ENCODE measurements at places on chromosomes 7 and 10.

DNA sequence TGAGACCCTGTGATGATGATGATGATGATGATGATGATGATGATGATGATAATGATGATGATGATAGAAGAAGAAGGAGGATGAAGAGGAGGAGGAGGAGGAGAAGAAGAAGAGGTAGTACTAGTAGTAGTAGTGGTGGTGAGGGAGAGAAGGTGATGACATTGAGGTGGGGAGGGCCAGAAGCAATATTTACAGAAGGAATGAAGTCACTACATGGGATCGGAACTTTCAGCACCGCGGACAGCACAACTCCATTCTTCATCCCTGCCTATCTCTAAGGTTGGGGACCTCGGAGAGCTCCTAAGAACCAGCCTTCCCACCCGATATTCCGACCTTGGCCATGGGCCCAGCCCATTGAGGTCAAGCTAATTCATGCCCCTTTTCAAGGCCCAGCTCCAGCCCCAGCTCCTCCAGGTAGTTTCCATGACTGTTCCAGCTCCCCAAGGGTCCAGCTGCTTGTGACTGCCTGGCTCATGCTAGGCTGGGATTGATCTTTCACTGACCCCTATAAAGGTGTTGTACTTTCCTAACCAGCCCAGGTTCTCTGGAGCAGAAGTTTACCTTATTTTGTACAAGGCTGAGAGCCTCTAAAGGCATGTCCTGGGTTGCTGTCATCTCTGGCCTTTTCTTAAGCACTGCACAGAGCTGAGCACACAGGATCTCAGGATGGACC, 10.3 kb downstream of the CRHR2 start:
- peak; percentile 74 for DNase-seq

DNA sequence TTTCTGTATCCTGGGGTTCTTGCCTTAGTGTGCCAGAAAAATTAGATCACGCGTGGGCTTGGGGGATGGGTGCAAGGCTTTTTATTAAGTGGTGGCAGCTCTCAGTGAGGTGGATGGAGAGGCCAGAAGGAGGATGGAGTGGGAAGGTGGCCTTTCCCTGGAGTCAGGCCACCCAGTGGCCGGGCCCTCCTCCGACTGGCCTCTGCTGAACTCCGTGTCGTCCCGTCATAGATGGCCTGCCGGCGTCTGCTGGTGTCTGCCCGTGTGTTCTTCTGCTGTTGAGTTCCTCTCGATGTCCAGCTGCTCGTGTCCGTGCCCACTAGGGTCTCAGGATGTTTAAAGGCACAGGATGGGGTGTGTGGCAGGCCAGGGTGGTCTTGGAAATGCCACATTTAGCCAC, 4.0 kb upstream of the ZNF746 start:
- DNase-seq, result no peak

- DNase-seq, result no peak
These were observed 18.1 kb downstream of the CEP55 start for GRCh38 chr10:93514521-93514920.

- DNase-seq, result no peak
These were observed 35.1 kb upstream of the COBL start for GRCh38 chr7:51351661-51352060.

- peak; percentile 79 for DNase-seq
These were observed 32.5 kb upstream of the EPC1 start for GRCh38 chr10:32379318-32379949.

DNA sequence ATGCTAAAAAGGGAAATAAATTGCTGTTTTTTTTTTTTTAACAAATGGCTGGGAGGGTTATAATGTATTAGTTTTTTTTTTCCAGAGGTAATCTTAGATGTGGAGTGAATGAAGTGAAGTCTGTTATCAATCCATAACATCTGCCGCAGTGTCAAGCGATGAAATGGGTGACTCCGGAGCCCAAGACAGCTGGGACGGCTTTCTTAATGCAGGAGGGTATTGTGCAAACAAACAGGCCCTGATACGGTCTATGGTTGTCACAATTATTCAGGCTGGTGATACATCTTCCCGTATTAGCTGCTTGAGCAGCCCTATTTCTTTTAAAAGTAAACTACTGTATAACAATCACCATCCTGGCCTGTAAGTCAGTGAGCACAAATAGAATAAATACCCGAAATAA, 1231.2 kb downstream of the GATA3 start:
- DNase-seq, result no peak

- DNase-seq, result no peak
These were observed 269.7 kb upstream of the HABP2 start for GRCh38 chr10:113283189-113283588.

DNA sequence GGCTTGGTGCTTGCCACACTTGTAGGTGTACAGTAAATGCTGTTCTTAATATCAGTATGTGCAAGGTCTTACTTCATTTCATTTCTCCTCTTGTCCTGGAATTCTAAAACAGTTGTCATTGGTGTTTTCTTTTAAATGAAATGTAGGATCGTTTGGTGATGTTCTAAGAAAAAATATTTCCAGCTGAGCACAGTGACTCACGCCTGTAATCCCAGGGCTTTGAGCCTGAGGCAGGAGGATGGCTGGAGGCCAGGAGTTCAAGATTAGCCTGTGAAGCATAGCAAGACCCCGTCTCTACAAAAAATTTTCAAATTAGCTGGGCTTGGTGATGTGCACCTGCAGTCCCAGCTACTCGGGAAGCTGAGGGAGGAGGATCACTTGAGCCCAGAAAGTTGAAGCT, 32.6 kb upstream of the ELN start:
- peak; percentile 80 for DNase-seq

GRCh38 chr7:33932832-33933468, 27.6 kb downstream of the BMPER start:
- DNase-seq, result peak; percentile 89

DNA sequence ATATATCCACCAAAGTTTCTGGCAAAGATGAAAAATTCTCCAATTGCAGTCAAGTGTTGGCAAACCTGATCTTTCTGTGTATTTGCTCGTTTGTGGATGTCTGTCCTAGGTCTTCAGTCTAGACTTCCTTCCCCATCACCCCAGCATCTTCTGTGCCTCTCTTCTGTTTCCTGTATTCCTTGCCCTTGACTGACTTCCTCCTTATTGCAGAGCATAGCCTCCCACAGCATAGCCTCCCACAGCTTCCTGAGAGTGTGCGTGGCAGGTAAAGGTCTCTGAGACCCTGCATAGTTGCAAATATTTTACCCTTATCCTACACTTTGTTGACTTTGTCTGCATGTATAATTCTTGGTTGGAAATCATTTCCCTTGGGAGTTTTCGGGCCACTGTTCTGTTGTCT, 18.4 kb downstream of the SLC18A2 start:
- no peak for DNase-seq

- DNase-seq, result no peak
These were observed 301.5 kb downstream of the PRKG1 start for GRCh38 chr10:51375790-51376189.

- DNase-seq, result no peak
These were observed 19.9 kb downstream of the CCL24 start for GRCh38 chr7:75793676-75794075.

- DNase-seq, result no peak
These were observed 54.2 kb downstream of the DIP2C start for GRCh38 chr10:635088-635861.

DNA sequence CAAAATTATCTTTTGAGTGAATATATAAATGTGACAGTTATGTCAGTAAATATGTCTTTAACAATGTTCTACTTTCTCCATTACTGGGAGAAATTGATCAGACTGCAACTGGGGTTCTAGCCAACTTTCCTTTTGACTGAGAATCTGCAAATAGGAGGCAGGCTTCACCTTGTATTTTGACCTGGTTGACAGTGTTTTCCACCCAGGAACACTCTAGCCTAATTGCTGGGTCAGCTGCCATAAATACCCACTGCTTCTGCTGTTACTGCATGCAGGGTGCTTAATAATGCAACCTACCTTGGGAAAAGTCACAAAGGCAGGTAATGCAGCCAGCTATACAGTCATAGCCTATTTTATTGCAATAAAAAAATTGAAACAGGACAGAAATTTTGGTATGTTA, 319.0 kb downstream of the DGKB start:
- no peak for DNase-seq

DNA sequence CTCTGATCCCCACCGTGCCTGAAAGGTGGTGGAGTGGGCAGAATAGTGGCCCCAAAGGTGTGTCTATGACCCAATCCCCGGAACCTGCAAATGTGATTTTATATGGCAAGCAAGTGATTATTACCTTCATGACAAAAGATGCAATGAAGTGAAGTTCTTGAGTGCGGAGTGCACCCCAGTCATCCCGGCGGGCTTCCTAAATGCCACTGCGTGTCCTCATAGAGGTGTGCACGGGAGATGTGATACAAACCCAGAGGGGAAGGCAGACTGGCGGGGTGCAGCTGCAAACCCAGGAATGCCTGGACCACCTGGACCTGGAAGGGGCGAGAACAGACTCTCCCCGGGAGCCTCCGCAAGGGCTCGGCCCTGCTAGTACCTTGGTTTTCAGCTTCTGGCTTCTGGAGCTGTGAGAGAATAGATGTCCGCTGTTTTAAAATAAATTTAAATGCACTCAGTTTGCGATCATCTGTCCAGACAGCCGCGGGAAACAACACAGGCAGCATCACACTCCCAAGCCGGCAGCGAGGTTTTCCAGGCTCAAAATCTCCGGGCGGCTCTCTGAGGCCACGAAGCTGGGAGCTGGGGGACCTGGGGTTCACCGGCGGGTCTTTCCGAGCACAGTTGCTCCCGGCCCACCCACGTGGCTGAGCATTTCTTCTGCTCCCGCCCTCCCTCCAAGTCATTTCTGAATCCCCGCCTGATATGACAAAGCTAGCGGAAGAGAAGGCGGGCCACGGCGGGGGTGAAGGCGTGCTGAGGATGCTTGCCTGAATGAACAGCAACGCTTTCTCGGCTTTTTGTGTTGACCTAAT, 50.4 kb upstream of the EBF3 start:
- no peak for DNase-seq

DNA sequence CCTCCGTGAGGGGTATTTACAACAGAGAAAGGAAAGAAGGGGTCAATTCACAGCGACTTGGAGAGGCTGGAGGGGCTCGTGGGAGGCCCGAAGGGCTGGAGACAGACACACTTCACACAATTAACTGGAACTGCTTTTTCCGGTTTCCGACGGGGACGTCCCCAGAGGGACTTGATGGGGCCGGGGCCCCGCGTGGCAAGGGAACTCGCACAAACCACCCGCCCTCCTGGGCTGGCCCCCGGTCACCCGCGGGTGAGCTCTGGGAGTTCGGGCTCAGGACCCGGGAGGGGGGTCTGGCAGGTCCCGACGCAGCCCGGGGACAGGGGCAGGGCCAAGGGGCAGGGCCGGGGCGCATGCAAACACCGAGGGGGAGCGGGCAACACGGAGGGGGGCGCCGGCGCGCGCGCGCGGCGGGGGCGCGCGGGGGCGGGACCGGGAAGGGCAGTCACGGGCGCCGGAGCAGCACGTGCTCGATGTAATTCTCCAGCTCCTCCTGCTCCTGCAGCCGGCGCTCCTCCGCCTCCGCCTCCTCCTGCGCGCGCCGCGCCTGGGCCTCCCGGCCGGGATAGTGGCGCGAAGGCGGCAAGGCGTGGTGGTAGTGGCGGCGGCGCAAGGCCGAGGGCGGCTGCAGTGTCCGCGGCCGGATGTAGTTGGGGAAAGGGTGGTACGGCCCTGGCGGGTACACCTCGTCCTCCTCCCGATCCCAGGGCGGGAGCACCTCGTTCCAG, 2.7 kb downstream of the VGF start:
- peak; percentile 67 for DNase-seq

DNA sequence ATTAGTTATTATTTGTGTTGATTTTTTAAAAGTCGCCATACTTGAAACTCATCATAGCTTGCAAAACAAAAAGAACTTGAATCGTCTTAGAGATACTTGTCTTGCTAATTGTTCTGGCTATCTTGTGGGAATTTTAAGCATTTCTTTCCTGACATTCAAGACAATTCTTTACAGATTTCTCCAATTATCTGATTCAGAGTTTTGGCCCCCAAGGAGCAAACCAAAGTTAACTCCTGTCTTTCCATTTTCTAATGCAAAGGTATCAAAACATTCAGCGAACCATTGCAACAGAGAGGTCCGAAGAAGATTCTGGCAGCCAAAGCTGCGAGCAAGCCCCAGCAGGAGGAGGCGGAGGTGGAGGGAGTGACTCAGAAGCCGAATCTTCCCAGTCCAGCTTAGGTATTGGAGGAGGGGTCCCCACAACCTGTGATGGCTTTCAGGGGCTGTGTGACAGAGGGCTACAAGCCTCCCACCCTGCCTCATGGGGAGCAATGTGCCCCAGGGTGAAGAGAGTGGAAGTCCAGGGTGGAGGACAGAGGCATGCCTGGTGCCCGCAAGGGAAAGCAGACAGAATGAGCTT, 119.4 kb upstream of the STK17A start:
- peak; percentile 40 for DNase-seq

DNA sequence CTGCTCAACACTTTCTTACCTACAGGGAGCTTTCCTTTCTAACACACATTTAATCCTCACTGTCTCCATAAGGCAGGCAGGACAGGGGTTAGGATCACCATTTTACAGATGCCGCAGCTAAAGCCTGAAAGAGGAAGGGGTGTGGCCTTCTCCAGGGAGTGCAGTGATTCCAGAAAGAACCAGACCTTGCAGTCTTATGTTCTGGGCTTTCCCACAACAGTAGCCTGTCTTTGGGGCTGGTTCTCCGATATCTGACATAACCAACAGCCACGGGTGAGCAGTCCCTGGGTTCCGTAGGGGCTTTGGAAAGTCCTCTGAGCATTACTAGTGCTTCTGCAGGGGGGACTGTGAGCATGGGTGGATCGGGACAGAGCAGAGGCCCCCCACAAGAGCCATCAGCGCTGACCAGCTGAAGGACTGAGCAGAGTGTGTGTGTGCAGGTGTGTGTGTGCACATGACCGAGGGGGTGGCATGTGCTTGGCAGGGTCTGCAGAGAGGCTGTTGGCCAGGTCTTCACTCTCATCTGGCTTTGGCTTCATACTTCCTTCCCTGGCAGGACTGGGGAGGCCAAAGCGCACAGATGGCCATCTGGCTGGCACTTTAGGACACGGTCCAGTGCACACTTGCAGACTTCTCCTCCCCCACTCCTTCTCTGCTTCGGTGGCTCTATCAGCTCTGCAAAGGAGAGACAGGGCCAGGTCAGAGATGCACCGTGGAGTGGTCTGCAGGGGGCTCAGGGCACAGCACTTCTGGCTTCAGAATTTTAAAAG, 400.3 kb downstream of the RPS24 start:
- DNase-seq, result no peak

DNA sequence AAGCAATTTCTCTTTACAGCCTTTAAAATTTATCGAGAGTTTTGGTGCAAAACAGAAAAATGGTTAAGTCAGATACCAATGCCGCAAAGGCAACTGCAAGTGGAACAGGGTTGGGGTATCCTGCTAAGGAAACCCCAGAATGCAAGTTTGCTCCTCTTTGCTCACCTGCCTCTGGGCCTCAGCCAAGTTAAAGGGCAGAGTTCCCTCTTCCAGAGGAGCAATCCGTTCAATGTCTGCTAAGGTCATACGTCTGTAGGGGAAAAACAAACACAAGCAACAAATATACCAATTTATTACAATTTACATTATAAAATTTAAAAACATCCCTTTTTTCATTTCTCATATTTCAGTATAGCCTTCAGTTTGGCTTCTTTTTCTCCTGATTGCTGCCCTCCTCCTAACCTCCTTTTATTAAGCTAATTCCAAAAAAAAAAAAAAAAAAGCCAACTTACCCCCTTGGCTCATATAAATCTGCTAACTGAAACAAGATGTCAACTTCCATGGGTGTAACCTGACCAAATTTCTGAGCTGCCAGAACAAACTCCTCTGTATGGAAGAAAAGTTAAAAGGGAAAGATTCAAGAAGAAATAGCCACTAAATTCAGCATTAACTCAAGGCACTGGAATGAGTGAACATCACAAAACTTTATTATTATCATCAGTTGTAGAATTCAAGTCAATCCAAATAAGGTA, 132.6 kb downstream of the SLC25A13 start:
- DNase-seq, result peak; percentile 55

GRCh38 chr10:115706488-115707076, 566.4 kb downstream of the GFRA1 start:
- DNase-seq, result peak; percentile 76
